ENCODE measurements at places on chromosomes 7 and 10.

DNA sequence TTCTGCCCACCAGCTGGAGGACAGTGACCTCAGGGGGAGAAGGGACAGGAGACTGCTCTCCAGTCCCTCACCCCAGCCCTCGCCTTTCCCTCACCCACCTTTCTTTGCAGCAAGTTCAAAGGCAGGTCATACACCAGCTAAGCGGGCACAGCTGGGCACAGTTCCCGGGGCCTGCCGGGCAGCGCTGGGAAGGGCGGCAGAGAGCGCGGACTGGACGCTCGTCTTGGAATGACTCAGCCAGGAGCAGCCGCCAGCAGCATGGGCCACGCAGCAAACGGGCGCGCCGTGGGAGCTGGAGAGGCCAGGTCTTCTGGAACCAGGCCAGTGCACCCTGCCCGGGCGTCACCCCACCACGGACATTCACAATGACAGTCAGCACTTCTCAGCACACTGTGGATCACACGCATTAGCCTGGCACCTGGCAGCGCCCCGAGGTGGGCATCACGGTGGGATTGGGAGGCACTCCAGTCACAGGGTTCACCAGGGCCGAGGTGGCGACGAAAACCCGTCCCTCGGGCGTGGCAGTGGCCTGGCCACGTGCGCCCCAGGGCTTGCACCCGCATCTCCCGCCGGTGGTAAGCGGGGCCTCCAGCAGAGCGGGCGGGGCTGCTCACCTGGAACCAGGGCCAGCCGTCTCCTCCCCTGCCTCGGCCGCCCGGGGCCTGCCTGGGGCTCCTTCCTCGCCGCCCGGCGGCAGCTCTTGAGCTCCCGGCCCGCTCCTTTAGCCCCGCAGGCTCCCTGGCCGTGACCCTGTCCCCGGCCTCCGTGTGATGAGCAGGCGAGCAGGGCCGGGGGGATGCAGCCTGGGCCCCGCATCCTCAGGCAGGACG, 29.0 kb upstream of the WDFY4 start:
- DNase-seq = peak; percentile 28

GRCh38 chr10:58209669-58210068, 58.0 kb downstream of the IPMK start:
- DNase-seq = no peak

- no peak for DNase-seq
Measured at GRCh38 chr10:126140746-126141273, 244.4 kb downstream of the FANK1 start.

- no peak for DNase-seq
Measured at GRCh38 chr7:39661960-39662359, 38.6 kb downstream of the RALA start.

DNA sequence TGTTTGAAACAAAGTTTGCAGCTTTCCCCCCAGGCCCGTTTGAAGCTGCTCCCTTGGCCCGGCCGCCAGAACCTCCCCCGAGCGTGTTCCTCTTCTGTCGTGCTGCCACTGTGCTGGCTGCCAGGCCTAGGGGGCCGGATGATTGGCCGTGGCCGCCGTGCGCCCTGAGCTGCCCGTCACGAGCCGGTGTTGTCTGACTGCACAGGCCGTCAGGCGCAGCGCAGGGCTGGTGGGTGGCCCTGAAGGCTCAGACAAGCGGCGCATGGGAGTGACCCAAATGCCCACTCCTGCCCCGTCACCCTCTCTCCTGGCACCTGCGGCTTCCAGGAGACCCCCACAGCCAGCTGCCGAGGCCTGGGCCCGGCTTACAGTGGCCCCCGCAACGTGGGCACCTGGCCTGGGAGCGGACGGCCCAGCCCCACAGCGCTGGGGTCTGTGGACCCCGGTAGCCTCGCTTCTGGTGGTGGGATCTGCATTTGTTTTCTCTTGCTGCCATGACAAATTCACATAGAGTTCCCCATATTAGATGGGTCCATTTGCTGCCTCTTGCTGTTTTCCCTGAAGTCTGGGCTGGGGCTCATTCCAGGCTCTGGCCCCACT, 13.1 kb downstream of the JAKMIP3 start:
- DNase-seq = no peak

DNA sequence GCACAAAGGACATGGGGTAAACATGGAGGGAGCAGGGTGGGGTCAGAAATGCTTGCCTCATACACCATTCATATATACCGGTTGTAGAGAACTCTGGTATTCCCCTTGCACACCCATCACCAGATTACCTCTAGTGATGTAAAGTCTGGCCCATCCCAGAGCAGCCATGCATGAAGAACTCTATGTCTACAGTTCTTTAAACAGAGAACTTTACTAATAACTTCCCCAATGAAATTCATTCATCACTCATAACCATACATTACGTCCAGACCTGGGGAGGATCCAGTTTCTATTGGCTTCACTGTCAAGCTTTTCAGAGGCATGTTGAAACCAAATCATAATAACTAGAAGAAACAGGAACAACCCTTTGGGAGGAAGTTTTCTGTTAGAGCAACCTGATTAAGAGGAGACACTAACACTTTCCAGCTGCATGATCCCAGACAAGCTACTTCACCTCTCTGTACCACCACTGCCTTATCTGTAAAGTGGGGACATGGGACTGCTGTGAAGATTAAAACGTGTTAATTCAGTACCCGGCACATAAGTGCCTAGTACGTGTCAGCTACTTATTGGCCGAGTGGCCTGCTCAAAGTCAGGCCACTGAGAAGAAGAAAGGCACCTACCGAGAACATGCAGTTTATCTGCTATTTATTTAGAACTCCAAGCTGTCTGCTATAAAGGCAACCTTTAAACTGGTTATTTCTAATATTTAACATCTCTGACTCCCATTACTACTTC, 59.7 kb downstream of the IGF2BP3 start:
- DNase-seq = no peak

GRCh38 chr10:78416031-78417011, 382.7 kb downstream of the RPS24 start:
- no peak for DNase-seq
